ENCODE measurements at places on chromosomes 3 and 15.
A peak's percentile ranks its signal among the peaks of the same experiment; 100 is the strongest.

DNA sequence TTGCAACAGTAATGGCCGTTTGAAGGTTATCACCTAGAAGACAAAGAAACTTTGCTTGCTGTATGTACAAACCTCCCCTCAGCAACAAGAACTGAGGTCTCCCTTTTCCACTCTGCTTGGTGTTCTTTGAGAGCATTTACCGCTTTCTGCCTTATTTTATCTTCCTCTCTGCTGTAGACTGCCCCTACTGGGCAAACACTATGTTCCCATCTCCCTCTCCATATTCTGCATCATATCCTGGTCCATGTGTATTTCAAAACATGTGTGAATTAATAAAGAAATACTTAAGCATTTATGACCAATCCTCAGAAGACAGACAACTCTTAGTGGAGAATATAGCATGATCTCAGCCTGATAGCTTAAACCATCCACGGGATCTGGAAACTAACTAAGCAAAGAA, 64.4 kb downstream of the ATP13A5 start:
- no peak for DNase-seq

DNA sequence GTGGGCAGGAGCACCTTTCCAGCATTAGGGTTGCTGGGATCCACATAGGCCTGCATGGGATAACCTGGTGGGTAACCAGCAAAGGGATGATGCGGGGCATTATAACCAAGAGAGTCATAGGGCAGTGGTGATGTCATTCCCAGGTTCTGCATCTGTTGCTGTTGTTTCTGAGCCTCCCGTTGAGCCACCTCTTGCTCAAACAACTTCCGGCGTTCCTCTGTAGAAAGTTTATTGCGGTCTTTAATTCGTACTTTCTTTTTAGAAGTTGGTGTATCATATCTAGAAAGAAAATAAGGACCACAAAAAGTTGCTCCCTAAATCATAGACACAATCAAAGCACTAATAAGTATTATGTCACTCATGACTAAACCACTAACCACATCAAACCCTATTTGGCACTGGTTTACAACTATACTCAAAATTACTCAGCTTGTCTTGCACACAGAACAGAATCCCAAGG, 77.8 kb downstream of the NBEAL2 start:
- no peak for DNase-seq

DNA sequence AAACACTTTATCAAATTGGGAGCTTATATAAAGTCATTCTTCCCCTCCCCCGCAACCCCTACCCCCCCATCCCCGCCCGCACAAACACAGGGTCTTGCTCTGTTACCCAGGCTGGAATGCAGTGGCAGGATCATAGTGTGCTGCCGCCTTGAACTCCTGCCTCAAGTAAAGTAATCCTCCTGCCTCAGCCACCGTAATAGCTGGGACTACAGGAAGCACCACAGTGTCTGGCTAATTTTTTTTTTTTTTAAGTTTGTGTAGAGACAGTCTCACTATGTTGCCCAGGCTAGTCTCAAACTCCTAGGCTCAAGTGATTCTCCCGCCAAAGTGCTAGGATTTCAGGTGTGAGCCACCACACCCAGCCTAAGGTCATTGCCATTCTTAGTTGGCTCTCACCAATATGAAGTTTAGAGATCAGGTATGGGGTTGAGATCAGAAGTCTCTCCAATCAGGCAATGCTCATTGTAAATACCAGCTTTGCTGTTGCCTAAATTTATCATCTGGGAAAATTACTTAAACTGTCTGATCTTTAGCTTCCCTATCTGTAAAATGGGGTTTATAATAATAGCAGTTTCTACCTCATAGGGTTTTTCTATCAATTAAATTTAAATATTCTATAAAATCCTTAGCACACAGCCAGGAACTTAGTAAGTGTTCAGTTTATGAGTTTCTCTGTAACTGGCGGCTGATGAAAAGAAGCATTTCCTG, 60.3 kb downstream of the TGFBR2 start:
- no peak for DNase-seq

- no peak for DNase-seq
These were observed 50.9 kb downstream of the RHCG start for GRCh38 chr15:89445518-89445917.

- peak; percentile 64 for DNase-seq
These were observed 390.7 kb upstream of the RGMA start for GRCh38 chr15:93479715-93480114.

- DNase-seq, result peak; percentile 83
These were observed 78.4 kb upstream of the PRR23E start for GRCh38 chr3:127114337-127115070.

DNA sequence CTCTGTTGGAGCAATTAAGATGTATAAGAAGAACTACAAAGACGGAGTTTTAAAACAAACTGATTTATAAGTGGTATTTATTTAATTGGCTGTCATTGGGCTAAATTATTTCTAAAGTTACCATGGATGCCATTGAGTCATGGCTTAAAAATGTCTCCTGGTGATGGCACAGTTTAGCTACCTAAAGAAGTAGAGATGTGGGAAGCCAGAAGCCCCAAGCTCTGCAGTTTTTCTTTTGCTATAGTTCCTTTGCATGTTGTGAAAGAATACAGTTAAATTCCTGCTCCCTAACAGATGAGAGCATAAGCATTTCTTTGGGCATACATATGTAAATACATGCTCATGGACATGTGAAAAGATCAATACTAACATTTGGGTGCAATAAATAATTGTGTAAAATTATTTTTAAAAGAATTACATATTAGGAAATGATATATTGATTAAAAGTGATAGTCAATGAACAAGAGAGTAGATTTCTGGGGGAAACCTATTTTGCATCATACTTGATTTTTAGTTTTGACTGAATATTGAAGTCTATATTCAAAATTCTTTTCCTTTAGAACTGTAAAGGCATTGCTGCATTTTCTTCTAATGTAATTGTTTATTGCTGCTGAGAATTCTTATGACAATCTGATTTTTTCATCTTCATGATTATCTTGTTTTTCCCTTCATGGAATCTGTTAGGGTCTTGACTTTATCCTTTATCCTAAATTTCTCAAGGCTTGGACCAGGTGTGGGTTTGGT, 2.1 kb downstream of the OPA1 start:
- DNase-seq, result no peak

GRCh38 chr3:24451461-24452099, 43.1 kb downstream of the THRB start:
- DNase-seq, result no peak

GRCh38 chr15:57135800-57136199, 217.4 kb downstream of the TCF12 start:
- DNase-seq, result no peak
